ENCODE measurements at places on chromosomes 4 and X.

GRCh38 chr4:59966758-59967157 is 1233.4 kb upstream of the ADGRL3 start:
- no peak for DNase-seq

GRCh38 chr4:66837279-66837922 is 707.9 kb downstream of the CENPC start:
- no peak for DNase-seq

GRCh38 chr4:94011190-94011589 is 182.6 kb downstream of the ATOH1 start:
- no peak for DNase-seq

GRCh38 chrX:13265549-13266132 is 54.2 kb downstream of the ATXN3L start:
- DNase-seq, result no peak

DNA sequence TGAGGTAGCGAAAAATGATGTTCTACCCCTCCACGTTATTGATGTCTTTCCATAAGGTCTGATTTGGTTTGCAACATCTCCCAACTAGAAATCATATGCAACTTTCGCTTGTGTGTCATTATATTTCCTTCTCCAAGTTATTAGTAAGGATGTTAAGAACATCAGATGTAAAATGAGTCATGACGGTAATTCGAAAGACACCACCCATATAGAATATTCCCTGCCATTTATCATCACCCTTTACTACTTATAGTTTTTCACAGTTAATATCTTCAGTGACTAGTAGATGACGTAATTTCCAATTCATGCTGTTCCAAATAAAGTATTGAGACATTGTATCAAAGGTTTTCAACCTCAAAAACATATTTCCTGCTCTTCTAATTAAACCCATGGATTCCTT is 146.7 kb upstream of the MAP3K15 start:
- no peak for DNase-seq

- no peak for DNase-seq
Measured at GRCh38 chrX:131987252-131987651, 35.9 kb upstream of the STK26 start.

GRCh38 chrX:13293700-13294099 is 26.2 kb downstream of the ATXN3L start:
- DNase-seq, result no peak

- DNase-seq, result peak; percentile 98
Measured at GRCh38 chr4:139453371-139454110, 380 bp upstream of the RAB33B start.

DNA sequence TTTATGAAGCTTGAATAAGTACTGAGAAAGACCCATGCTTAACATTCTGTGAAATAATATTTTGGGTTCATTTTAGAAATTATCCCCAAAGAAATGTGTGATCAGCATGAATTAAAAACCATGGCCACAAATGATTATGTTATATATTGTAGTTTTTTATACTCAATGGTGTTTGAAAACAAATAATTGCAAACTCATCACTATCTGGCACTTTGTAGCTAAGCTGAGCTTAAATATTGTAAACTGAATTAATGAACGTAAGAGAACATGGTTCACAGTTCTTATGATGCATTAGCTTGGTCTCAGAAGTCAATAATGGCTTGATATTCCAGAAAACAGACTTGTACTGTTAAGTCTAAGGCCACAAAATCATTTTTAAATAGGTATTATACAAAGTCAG is 24.6 kb upstream of the ASB5 start:
- DNase-seq, result no peak

- no peak for DNase-seq
Measured at GRCh38 chr4:62622089-62622488, 1422.0 kb downstream of the ADGRL3 start.

- no peak for DNase-seq
Measured at GRCh38 chrX:38347136-38347535, 5.3 kb upstream of the OTC start.

DNA sequence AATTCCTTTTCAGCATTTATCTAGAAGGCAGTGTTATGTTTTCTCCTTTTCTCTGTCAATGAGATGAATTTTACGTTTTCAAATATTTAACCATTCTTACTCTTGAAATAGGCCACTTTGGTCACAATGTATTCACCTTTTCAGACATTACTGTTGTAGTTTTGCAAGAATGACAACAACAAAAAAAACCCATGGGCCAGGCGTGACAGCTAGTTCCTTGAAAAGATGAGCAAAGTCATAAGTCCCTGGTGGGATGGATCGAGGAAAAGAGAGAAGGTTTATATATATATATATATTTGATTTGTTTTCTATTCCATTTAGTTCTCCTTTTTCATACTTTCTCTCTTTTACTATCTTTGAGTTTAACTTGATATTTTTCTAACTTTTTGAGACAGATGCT is 38.1 kb upstream of the ACSL1 start:
- no peak for DNase-seq

GRCh38 chr4:96247096-96247495 is 407.2 kb downstream of the PDHA2 start:
- no peak for DNase-seq

DNA sequence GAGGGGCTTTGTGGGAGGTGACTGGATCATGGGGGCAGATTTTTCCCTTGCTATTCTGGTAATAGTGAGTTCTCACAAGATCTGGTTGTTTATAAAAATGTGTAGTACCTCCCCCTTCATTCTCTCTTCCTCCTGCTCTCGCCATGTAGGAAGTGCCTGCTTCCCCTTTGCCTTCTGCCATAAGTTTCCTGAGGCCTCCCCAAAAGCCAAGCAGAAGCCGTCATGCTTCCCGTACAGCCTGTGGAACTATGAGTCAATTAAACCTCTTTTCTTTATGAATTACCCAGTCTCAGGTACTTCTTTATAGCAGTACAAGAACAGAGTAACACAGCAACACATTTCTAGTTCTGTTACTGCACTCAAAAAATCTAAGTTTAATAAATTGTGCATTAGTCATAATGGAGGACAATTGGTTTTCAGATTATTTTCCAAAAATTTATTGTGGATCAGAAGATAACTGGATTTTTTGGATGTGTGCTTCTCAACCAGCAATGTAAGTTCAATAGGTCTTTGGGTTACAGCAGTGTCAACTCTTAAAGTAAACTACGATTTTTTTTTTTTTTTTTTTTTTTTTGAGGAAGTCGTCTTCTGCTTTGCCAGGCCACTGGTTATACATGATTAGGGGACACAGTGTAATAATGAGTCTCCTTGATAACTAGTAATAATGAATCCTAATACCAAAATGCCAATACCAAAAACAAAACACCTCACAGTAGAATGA is 69.9 kb downstream of the CHIC2 start:
- DNase-seq, result no peak

- no peak for DNase-seq
Measured at GRCh38 chr4:146976145-146976544, 30.5 kb upstream of the TTC29 start.

DNA sequence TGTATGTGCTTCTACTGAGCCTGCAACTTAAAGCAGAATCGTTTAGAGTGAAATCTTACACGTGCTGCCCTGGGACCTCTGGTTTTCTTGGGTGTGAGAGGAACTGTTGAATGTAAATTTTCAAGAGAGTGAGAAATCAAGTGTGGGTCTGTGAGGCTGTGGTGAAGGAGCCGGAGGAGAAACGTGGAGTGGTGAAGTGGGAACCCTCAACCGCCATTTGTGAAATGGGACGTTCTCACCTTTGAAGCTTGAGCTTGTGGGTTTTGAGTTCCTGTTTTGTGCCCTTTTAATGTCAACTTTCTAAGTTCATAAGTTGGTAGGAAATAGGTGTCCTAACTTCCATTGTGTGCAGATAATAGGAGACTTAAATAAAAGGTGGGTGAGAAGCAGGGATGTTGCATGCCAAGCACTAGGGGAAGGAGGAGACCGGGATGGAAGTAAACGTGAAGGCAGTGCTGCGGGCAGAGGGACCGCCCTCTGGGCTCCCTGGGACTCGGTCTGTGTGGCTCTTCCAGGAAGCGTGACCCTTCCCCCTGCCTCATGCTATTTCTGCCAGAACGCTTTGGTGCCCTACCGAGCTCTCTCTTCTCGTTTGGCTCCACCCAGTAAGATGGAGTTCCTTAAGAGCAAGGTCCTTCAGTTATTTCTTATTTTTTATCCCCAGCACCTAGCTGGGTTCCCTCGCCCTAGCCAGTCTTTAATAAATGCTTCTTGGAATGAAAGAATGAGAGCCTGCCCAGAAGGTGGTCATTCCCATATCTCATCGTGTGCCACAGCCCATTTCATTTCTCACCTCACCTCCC is 56.0 kb downstream of the TMEM131L start:
- no peak for DNase-seq

DNA sequence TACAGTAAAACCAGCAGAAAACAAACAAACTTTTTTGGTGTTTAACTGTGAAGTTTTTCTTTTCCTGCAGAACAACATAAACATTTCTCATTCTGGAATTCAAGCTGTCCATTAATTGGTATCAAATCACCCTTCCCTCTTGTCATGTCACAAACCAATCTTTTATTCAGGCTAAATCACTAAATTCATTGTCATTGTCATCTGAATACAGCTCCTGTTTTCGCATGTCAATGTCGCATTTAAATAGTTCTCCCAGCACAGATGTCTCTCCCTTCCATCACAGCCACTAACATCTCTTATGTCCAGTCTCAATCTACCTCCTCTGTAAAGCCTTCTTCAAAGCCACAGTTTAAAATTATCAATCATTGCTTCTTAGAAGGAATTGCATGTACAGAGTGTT is 192.1 kb upstream of the PCDH10 start:
- DNase-seq, result no peak

DNA sequence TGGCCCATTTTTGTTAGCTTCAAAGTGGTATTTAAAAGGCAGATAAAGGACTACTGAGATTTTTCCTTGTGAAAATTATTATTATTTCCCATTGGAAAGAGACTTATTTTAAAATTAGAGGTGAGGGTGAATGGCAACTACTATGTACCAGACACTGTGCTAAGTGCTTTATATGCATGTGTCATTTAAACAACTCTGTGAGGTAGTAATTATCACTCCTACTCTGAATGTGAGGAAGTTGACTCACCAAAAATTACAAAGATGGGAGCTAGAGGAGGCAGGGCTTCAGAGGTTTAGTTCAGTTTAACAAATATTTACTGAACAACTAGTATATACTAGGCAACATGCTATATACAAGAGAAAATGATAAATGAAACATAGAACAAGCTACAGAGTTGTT is 78.2 kb downstream of the MSL3 start:
- no peak for DNase-seq

- DNase-seq, result peak; percentile 42
Measured at GRCh38 chrX:109475174-109475891, 6.6 kb downstream of the GUCY2F start.

DNA sequence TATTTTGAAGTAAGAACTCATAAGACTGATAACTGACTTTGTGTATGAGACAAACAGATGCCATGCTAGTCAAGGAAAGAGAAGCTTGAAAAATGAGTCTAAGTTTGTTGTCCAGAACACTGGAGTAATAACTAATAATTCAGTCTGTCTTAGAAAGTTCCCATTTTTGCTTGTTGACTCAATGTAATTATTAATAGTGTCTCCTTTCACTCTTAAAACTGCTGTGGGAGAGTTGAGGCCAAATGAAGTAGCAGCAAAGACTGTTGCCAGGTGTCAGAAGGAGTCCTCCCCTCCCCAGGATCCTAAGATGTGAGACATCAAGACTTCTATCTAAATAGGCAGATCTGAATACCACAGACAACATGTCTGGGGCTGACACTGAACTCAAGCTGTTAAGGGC is 20.8 kb upstream of the FAM13A start:
- DNase-seq, result no peak

DNA sequence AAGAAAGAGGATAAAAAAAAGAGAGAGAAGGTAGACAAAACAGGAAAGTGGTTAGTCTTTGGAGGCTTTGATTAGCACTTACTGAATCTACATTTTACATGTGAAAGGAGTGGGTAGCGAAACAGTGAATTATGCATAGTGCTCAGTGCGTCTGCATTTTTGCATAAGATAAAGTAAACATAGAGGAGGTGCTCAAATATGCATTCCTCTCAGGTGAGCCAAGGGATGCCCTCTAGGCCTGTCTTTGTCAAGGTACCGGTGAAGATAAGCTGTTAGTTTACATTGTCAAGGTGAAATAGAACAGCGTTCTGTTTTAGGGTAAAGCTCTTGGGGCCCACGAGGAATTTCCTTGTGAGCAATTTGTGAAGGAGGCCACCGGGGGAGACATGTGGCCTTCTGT is 260.6 kb downstream of the TRIML1 start:
- DNase-seq, result no peak

DNA sequence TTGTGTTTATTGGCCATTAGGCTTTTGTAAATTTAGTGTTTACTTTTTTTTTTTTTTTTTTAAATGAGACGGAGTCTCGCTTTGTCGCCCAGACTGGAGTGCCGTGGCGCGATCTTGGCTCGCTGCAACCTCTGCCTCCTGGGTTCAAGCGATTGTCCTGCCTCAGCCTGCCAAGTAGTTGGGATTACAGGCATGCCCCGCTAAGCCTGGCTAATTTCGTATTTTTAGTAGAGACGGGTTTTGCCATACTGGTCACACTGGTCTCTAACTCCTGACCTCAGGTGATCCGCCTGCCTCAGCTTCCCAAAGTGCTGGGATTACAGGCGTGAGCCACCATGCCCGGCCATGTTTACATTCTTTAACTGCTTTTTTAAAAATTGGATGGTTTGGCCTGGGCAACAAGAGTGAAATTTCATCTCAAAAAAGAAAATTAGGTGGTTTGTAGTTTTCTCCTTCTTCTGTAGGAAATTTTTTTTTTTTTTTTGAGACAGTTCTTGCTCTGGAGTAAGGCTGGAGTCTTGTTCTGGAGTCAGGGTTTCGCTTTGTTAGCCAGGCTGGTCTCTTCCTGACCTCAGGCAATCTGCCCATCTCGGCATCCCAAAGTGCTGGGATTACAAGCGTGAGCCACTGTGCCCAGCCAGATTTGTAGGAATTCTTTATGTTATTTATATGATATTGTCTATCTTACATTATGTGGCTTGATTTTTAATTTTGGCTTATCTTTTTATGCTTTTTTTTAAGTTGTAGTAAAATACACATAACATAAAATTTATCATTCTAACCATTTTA is 15.1 kb downstream of the UBE2K start:
- peak; percentile 61 for DNase-seq

DNA sequence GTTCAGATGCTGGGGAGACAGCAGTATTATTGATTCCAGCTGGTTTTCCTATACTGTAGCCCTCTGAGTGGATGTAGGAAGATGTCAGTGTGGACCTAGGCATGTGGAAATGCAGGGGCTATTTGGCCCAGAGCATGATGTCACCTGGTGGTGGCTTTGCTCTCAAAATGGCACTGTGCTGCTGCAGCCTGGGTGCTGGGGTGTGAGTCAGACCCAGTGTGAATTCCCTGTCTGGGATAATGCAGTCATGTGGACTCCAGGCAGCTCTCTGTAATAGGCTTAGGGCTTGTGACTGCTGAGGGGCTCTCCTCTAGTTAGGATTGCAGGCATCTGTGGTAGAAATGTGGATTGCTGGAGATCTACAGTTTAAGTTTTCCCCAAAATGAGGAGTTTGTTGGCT is 70.7 kb downstream of the DCAF8L2 start:
- DNase-seq, result no peak

DNA sequence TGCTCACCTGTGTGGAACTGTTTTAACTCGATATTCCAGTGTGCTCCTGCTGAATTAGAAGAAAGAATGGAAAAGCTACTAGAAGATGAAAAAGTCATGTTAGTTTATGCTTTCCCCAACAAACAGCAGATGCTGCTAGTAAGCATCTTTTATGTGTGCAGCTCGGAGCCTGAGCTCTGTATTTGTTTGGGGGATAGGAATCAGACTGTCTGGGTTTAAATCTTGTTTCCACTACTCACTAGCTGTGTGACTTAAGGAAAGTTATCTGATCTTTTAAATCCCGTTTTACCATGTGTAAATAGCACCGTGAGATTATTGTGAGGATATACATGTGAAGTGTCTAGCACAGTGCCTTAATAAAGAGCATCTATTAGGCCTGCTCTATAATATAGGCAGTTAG is 24.0 kb upstream of the SPARCL1 start:
- DNase-seq, result no peak
